Muscle of leg (tissue), 16 donors: ENCODE measurements at places on chromosomes 4 and X. TPM values are rescaled to one million over a fixed set of nuclear protein-coding genes. Genes with fewer than 3 reads are reported as not detected.

GJB1 gene
- total RNA-seq: 0.04 TPM

NDST4 gene
- total RNA-seq: 1.6 TPM

ANOS1 gene
- 16.7 TPM for total RNA-seq

TEC gene
- total RNA-seq: 0.40 TPM

RBM46 gene
- total RNA-seq: 0.09 TPM

DRD5 gene
- total RNA-seq: 0.09 TPM

EPGN gene
- 0.49 TPM for total RNA-seq

YTHDC1 gene
- total RNA-seq: 53.9 TPM

TRAPPC11 gene
- 34.3 TPM for total RNA-seq
